ENCODE measurements at places on chromosomes 11 and 22.

DNA sequence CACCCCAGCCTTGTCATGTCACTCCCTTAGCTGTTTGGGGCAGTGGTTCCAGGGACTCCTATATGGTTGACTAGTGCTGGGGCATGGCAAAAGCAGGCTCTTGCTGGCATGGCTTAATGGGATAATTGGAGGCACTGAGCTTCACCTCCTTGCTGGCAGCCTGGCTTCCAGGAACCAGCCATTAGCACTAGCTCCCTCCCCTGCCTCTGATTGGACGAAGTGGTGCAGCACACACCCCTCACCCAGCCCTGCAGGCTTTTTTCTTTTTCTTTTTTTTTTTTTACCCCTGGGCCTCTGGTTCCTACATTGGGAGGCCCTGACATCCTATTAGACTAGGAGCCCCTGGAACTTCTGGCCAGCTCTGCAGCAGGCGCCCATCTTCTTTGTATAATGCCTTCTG lies 18.6 kb downstream of the PHLDB1 start:
- no peak for DNase-seq

- DNase-seq = no peak
Measured at GRCh38 chr22:36991206-36991605, 28.0 kb downstream of the TST start.

DNA sequence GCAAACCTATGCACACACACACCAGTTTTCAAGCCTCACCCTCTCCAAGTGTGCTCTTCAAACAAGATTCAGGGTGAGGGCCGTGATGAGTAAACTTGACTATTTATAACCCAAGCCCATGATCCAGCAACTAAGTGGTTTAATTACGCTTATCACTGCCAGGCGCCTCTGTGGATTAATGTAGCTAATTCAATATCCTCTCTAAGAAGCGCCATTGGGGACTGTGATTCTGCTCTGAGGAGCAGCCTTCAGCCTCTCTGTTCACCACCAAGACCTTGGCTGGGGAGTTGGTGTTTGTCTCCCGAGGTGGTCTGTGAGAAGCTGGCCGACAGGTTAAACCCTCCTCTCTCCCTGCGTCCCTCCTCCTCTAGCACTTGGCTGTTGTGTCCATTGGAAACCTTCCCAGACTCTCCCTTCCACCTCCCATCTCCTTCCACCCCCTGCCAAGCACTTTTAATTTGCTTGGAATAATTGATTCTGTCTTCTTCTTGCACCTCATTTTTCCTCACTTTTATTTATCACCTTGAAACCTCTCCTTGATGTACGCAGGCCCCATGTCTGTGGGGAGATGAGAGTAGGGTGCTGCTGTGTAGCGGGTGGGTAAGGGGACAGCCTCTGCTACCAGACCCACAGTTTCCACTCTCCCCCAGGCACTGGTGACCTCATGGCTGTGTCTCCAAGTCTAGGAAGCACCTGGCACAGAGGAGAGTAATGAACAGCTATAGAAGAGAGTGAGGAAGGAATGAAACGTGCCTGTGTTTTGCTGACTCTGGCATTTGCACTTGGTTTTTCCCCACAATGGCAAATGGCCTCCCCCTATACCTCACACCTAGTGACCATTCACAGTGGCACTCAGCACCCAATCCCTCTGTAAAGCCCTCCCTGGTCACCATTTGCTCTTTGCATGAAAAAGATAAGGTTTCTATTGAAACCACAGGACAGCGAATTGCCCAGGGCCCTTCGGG lies 236.6 kb downstream of the GRIK4 start:
- DNase-seq = no peak

- no peak for DNase-seq
Measured at GRCh38 chr11:116911976-116912734, 74.7 kb upstream of the APOA1 start.

GRCh38 chr11:33021937-33022336 lies 6.3 kb downstream of the DEPDC7 start:
- DNase-seq = no peak

Measured in hepatocyte (in vitro differentiated cells).